ENCODE measurements at places on chromosomes 6 and 20.
A peak's percentile ranks its signal among the peaks of the same experiment; 100 is the strongest.

DNA sequence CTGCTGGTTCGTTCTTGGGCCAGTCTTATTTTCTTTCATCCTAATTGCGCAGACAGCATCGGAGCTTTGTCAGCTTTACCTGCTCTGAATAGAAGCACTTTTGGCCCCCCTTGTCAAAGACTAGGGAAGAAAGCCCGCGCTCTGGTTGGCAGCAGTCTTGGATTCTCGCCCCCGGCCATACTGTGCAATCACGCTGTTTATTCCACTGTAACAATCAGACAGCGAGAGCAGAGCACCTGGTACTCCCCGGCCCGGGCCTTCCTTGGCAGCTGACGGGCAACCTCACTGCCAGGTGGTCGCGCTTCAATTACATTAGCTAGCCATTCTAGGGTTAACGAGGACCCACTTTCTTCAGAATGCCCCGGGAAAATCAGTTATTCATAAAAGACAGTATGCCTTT is 72.6 kb downstream of the INSM1 start:
- no peak for DNase-seq

- DNase-seq, result no peak
These were observed 45.9 kb upstream of the SCP2D1 start for GRCh38 chr20:18767676-18768075.

GRCh38 chr20:59385480-59385879 is 85.1 kb downstream of the EDN3 start:
- no peak for DNase-seq

DNA sequence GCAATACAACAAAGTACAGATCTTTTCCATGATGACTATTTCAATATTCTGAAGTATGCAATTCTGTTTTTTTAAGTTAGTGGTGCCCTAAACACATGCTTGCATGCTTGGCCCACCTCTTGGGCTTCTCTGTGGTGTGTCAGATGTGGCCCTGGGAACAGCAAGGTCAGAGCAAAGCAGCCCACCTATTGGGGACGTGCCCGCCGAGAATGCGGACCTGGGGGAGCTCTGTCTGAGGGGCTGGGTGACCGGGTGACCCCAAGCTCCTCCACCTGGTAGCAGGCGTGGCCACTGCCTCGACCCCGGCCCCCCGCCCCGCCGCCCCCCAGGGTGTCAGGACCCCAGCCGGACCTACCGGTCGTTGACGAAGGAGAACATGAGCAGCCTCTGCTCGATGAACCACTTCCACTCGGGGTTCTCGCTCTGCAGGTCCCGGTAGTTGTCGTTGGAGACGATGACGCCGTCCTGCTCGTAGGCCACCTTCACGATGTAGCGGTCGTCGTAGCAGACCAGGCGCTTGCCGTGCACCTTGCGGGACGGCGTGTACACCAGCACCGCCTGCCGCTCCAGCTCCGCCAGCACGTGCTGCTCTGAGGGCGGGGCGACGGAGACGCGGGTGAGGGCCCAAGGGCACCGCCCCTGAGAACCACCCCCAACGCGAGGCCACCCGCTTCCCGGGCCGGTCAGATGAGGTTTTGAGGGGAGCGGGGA is 28.3 kb downstream of the ZC3H12D start:
- no peak for DNase-seq

GRCh38 chr6:112701201-112701600 is 354.1 kb downstream of the RFPL4B start:
- no peak for DNase-seq

GRCh38 chr6:24080711-24081110 is 45.3 kb upstream of the NRSN1 start:
- no peak for DNase-seq

DNA sequence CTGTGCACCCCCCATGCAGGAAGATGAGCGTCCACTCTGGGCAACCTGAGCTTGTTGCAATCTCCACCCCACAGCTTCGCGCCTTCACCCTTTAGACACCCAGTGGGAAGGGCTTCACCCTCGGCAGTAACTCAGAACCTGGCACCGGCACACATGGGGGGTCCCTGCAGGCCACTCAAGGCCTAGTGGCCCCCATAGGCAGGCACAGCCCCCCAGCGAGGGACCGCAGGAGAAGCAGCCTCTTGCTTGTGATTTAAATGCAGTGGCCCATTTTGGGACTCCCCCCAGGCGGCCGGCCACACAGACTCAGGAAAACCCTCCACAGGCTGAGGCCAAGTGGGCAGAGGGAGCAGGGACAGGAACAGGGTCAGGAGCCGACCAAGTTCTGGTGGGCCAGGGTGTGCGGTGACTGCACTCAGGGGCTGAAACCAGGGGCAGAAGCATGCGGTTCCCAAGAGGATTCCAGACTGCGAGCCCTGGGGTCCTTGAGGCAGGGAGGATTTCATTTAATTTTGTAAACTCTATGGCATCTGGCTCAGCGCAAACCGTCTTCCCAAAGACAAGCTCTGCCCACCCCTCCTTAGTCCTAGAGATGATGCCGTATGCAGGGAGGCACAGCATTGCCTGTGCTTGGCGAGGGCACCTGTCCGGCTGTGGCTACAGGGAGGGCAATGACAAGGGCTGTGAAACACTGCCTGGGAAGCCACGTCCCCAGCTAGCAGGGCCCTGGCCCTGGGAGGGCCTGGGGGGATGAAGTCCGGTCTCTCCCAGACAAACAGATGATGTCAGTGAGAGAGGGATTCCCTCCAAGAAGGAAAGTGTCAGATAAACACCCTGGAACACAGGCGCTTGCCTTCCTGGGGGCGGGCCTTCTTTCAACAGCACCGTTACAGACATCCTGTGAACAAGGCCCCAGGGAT is 52.9 kb upstream of the GPR31 start:
- DNase-seq, result no peak

DNA sequence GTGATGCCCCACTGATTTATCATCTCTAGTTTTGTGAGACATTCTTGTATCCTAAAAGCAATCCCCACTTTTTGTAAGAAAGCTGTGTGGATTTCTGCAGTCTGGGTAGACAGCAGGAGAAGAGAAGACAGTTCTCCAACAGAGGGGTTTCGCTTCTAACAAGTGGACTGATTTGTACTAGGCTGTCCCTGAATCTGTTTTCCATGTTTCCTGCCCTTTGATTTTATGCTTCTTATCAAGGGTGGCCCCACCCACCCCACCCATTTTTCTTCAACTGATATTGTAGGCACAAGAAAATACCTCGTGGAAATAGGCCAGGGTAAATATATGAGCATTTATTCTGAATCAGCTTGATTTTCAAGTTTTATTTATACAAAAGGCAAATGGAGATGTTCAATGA is 25.7 kb upstream of the JAG1 start:
- no peak for DNase-seq

- no peak for DNase-seq
These were observed 7.3 kb upstream of the COL9A1 start for GRCh38 chr6:70310063-70310694.

GRCh38 chr20:62470001-62470400 is 5.8 kb downstream of the GATA5 start:
- DNase-seq, result no peak

DNA sequence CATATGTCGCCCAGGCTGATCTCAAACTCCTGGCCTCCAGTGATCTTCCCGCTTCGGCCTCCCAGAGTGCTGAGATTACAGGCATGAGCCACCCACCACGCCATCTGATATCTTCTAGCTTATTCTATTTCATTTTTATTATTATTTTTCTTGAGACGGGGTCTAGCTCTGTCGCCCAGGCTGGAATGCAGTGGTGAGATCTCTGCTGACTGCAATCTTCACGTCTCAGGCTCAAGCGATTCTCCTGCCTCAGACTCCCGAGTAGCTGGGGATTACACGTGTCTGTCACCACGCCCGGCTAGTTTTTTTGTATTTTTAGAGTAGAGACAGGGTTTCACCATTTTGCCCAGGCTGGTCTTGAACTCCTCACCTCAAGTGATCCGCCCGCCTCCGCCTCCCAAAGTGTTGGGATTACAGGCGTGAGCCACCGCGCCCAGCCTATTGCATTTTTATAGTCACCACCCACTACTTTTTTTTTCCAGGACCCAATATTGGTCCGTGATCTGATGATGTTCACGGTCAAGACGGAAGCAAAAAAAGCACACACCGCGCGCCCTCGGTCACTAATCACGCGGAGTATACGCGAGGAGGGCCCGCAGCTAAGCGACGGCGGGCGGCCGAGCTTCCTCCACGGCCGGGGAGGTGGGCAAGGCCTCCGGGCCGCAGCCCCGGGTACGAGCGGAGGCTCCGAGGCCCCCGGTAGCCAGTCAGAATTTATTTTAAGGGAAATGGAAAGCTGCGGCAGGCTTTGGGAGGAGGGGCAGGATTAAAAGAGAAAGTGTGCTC is 1.1 kb upstream of the LSM14B start:
- DNase-seq, result no peak

GRCh38 chr6:47741807-47742206 is 40.0 kb upstream of the OPN5 start:
- no peak for DNase-seq

DNA sequence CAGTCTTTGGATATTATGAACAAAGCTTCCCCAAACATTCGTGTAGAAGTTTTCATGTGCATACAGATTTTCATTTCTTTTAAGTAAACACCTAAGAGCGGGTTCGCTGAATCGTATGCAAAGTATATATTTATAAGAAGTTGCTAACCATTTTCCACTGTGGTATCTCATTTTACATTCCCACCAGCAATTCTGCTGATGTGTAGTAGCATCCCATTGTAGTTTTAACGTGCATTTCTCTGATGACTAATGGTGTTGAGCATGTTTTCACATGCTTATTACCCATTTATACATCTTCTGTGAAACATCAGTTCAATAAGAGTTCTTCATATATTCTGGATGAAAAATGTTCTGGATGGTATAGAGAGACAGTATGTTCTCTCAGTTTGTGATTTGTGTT is 97.4 kb downstream of the IYD start:
- DNase-seq, result no peak

- DNase-seq, result peak; percentile 68
These were observed 3.7 kb downstream of the PRSS16 start for GRCh38 chr6:27251112-27251605.

- DNase-seq, result no peak
These were observed 143.3 kb upstream of the MAP3K7 start for GRCh38 chr6:90730151-90730673.

- no peak for DNase-seq
These were observed 90.6 kb downstream of the PAX1 start for GRCh38 chr20:21796059-21796458.

DNA sequence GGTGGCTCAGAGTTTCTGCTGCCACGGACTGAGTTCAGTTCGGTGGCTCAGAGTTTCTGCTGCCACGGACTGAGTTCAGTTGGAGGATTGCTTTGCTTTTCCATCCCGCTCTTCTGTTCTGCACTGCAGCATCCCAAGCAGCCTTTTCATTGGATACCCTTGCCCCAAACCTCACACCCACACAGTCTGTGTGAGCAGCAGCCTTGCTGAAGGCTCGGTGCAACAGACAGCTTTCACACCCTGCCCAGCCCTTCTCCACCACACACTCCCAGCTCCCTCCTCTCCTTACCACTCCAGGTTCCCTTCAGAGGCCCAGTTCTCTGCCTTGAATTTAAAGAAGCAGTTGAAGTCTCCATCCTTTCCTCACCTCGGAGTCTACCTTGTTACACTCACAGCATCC is 52.5 kb upstream of the CHD6 start:
- no peak for DNase-seq

- no peak for DNase-seq
These were observed 838.2 kb downstream of the MAFB start for GRCh38 chr20:39850821-39851330.

DNA sequence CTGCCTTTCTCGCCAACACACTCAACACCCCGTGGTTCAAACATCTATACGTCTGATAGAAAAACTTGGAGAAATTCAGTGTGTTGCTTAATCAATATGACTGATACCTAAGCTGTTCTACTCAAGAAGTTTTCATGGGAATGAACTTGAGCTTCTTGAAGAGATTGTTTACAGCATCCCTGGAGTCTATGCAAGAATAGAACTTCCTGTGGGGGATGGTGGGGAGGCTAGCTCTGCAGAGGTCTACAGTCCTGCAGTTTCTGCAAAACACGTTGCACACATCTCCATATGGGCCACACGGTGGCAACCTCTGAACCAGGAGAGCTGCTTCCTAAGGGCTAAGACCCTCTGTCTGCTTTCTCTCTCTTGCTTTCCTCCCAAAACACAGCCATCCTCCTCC is 32.7 kb upstream of the FANCE start:
- no peak for DNase-seq

GRCh38 chr6:157232161-157232895 is 91.0 kb downstream of the TMEM242 start:
- DNase-seq, result no peak

GRCh38 chr20:17437251-17437650 is 93.9 kb downstream of the BFSP1 start:
- DNase-seq, result no peak

GRCh38 chr6:10268611-10269310 is 146.1 kb downstream of the TFAP2A start:
- DNase-seq, result no peak

- DNase-seq, result no peak
These were observed 85.8 kb downstream of the YTHDF1 start for GRCh38 chr20:63129991-63130657.

GRCh38 chr6:91664327-91664959 is 1077.6 kb upstream of the MAP3K7 start:
- DNase-seq, result no peak

GRCh38 chr6:3260296-3260695 is 1.5 kb downstream of the PSMG4 start:
- no peak for DNase-seq

- DNase-seq, result no peak
These were observed 20.3 kb downstream of the SLC22A2 start for GRCh38 chr6:160238278-160238711.

DNA sequence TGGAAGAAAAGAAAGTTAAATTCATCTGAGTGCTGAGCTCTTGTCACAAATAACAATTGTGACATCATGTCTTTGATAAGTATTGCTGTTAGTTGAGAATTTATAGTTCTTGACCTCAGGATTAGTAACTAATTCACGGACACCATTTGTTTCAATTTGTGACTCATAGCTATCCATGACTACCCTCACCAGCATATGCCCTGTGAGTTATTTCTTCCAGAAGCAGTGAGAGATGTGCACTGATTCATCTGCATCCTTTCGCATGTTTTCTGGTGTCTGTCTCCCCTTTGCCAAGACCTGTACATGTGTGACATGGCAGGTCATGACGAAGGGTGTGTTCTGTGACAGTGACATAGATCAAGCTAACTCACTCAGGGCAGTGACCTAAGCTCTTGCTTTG is 86.9 kb downstream of the SOBP start:
- DNase-seq, result no peak

DNA sequence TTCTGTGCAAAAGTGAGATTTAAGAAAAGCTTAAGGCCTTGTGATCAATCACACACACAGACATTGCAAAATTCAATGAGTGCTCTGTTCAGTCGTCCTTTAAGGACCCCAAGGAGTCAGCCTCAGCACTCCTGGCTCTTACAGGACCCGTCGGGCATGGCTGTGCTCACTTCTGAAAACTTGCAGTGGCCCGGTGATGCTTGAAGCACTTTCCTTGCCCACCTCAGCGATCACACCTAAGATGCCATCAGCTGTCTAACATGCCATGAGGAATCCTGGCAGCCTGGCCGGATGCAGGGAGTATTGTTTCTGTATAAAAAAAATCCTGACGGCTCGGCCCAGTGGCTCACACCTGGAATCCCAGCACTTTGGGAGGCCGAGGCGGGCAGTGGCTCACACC is 101.4 kb upstream of the LAMP5 start:
- no peak for DNase-seq
